ENCODE measurements at places on chromosomes 1 and 21.

GRCh38 chr1:164605254-164606091 is 46.5 kb downstream of the PBX1 start:
- DNase-seq: no peak

GRCh38 chr21:21079646-21080045 is 81.4 kb downstream of the NCAM2 start:
- no peak for DNase-seq

DNA sequence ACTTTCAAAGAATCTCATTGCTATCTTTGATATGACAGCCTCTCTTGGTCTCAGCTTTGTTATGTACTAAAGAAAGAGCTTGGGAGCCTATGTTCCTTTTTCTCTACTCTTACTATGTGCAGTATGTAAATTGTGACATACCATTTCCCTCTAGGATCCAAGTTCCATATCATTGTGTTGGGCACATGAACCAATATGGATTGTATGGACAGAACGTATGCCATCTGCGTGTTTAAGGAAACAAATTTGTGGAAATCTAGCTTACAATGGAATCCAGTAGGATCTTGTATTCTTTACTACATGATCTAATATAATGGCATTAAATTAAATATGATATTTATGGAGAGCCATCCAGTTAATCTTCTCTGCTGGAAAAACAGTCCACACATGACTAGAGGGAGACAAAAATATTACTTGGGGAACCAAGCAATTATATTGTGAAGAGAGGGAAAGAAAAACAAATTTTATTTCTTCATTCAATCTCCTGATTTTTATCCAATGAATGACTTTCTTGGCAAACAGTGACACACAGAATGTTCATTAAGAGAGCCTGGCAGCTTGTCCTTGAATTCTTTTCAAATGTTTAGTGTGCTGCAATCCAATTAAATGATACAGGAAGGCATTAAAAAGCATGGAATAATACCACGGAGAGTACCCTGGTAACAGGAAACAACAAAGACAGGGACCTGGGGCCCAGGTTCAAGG is 106.5 kb upstream of the DAB1 start:
- no peak for DNase-seq

GRCh38 chr1:147622731-147623130 is 47.6 kb downstream of the ACP6 start:
- DNase-seq: no peak

DNA sequence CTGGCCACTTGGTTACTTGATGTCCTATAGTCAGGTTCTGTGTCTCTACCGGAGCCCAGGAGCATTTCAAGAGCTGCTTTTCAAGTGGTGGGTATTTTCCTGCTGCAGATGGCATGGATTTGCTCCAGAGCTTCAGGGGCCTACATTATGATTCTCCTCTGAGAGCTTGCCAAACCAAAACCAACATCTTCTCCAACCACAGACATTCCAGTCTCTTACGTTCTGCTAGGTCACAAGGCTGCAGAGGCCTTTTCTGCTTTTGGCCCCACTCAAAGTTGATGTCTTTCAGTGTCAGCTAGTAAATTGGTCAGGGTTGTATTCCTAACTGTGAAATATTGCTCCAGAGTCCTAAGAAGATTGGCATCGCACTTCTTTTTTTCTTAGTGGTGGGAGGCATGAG is 14.7 kb upstream of the AQP10 start:
- DNase-seq: no peak

GRCh38 chr1:32724678-32725614 is 22.4 kb upstream of the SYNC start:
- peak; percentile 23 for DNase-seq

- DNase-seq: no peak
Observed at GRCh38 chr1:236893626-236894545, 98.8 kb downstream of the MTR start.

DNA sequence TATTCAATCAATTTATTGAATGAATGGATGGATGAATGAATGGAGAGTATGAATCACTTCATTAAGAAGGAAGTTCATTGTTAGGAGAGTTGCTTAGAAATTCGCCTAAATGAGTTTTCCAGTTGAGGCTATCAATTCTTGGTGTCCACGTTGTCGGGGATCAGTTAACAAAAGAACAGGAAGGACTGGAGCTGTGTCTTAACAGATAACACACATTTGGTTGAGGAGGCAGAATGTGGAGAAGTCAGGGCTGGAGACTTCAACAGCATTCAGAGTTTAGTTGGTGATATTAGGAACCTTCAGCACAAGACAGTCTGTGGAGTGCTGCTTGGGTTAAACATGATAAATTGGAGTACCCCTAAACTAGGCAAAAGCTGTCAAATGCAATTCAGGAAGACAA is 33.7 kb downstream of the ZBTB18 start:
- DNase-seq: no peak

- DNase-seq: no peak
Observed at GRCh38 chr1:234601301-234602017, 8.5 kb downstream of the IRF2BP2 start.

GRCh38 chr1:216559359-216559758 is 136.1 kb upstream of the USH2A start:
- DNase-seq: no peak

GRCh38 chr1:248788327-248788726 is 32.8 kb upstream of the LYPD8 start:
- no peak for DNase-seq

GRCh38 chr1:145782272-145783099 is 41.4 kb downstream of the RNF115 start:
- no peak for DNase-seq

- DNase-seq: no peak
Observed at GRCh38 chr1:59485171-59485570, 188.3 kb downstream of the FGGY start.

DNA sequence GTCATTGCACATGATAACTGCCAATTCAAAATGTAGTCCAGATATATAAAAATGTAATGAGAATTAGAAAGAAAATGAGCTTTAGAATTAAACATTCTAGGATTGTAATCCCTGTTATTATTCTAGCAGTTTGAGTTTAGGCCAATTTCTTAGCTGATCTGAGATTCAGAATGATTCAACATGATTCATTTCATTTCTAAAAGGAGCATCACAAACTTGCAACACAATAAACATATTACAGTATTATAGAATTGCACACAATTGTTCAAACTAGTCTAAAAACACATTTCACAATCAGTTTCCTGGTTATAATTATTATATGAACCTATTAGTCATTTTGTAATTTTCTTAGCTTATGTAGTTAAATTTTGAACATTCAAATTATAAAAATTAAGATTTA is 43.3 kb upstream of the TSHB start:
- DNase-seq: no peak

DNA sequence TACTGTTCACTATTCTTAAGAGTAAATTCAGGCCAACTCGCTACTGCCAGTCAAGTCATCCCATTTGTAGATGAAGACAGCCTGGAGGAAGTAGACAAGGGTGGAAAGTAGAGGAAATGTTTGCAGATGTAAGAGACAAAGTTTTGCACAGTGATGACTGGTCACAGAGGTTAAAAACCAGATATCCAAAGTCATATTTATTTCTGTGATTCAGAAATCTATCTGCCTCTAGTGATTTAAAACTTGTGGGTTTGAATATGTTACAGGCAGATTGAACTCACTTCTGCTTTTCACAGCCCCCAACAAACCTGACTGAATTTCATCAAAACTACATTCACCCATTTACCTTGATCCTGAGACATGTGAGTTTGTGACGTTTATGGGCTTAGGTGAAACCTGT is 484.7 kb upstream of the C1orf87 start:
- no peak for DNase-seq

- no peak for DNase-seq
Observed at GRCh38 chr1:175797576-175797975, 54.2 kb upstream of the TNR start.

DNA sequence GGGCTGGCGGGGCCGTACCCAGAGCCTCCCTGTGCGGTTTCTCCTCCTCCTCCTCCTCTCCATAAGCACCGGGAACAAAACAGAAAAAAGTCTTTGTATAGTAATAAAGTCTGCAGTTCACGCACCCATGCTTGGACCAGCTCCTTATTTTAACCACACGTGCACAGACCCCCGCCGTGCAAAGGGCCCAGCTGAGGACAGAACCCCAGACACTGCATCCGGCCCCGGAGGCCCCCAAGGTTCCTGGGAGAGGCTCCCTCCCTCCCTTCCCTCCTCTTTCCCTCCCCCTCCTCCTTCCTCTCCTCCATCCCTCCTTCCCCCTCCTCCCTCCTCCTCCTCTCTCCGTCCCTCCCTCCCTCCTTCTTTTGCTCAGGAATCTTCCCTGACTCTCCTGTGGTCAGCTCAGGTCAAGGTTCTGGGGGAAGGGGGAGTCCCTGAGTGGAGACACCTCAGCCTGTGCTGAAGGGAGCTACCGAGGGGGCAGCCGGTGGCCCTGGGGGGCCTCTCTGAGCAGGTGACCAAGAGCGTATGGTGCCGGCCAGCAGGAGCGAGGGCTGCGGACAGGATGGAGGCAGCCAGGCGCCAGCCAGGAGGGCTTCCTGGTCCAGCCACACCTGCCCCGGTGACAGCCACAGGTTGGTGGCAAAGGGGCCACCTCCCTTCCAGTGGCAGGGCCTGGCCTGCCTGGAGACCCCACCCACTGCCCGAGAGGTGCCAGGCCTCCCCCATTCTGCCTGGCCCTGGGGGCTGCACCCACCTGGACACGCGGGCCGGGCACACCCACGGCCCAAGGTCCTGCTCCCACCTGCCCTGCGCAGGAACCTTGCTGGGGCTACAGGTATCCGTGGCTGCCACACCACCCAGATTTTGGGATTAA is 3.2 kb upstream of the TTLL10 start:
- DNase-seq: no peak

DNA sequence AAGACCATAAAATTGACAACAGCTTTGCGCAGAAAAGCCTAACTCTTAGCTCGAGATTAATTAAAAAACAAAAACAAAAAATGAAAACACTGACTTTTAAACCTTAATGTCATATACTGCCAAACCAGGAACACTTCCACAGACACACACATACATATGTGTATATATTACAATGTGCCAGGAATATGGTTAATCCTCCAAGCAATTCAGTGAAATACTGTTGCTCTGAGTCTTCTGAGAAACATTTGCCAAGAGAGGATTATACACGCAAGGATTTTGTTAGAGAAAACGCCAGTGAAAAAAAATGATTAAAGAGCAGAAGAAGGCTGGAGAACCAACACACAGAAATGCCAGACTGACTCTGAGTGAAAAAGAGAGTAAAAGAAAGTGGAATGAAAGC is 116.7 kb upstream of the CHRM3 start:
- DNase-seq: no peak

DNA sequence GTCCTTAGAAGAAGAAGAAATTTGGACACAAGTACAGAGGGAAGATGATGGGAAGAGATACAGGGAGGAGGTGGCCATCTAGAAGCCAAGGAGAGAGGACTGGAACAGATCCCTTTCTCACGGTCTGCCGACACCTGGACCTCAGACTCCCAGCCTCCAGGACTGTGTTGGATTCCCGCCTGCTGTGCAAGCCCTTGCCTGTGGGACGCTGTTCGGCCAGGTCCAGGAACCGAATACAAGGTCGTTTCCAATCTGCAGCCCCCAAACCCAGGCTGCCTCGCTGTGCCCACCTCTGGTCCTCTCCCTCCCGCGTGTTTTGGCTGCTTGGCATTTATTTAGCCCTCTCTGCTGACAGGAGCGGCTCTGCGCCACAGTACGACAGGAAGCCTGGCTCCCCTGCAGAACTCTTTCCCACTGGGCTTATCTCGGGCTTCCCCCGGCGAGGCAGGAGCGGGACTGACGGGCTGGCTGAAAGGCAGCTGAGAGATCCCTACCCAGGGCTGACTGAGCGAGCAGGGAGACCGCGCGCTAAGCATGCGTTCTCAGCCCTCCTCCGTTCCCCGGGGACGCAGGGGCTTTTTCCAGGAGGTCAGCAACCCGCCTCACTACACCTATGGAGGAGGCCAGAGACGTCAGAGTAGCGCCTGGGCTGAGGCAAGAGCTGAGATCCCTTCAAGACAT is 238.4 kb downstream of the TNR start:
- DNase-seq: no peak

GRCh38 chr1:219439376-219439775 is 173.5 kb downstream of the ZC3H11B start:
- DNase-seq: no peak

DNA sequence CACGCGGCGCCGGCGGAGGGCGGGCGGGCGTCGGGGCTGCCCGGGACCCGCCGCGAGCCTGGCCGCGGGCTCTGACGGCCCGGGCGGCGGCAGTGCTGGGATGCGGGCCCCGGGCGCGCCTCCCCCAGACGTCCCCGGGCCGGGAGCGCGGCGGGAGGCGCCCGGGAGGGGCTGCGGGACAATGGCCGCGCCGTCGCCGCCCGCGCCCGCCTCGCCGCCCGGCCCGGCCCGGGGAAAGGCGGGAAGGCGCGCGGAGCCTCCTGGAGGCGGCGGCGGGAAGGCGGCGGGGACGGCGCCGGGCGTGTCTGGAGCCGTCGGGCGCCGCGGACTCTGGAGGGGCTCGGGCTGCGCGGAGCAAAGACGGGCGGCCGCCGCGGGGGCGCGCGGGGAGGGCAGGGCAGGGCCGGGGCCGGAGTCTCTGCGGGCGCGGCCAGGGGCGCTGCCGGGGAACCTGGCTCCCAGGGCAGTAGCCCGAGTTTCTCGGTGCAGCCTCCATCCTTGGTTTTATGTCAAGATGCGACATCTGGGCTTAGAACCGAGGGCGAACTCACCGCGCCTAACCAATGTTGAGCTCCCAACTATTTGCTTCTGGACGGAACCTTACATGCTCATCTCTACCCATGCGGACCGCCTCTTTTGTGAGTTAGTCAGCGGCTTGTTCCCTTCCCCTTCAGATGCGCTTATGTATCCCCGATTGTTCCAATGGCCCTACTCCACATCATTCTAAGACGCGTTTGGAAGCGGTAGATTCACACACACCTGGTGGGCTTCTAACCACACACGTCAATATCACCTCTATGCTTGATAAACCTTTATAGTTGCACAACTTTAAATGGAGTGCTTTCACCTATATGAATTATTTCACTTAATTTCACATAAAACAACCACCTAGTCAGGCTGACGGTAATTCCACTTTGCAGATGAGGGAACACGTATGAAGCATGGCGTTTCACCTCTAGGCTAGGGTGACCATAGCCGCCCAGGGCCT is 651 bp downstream of the ZBTB8A start:
- no peak for DNase-seq

- no peak for DNase-seq
Observed at GRCh38 chr1:110696818-110697217, 22.1 kb upstream of the KCNA3 start.

GRCh38 chr1:57254022-57254421 is 169.8 kb downstream of the DAB1 start:
- DNase-seq: no peak

- DNase-seq: no peak
Observed at GRCh38 chr1:31580891-31581603, 4.7 kb downstream of the TINAGL1 start.
